ENCODE measurements at places on chromosomes 7 and 10. TPM values are rescaled to one million over a fixed set of nuclear protein-coding genes. Genes with fewer than 3 reads are reported as not detected.

ARMC3 gene
- total RNA-seq, result 56.6 TPM

PIK3AP1 gene
- 22.0 TPM for total RNA-seq

RELN gene
- 1.9 TPM for total RNA-seq

CFAP43 gene
- 121 TPM for total RNA-seq

DNA sequence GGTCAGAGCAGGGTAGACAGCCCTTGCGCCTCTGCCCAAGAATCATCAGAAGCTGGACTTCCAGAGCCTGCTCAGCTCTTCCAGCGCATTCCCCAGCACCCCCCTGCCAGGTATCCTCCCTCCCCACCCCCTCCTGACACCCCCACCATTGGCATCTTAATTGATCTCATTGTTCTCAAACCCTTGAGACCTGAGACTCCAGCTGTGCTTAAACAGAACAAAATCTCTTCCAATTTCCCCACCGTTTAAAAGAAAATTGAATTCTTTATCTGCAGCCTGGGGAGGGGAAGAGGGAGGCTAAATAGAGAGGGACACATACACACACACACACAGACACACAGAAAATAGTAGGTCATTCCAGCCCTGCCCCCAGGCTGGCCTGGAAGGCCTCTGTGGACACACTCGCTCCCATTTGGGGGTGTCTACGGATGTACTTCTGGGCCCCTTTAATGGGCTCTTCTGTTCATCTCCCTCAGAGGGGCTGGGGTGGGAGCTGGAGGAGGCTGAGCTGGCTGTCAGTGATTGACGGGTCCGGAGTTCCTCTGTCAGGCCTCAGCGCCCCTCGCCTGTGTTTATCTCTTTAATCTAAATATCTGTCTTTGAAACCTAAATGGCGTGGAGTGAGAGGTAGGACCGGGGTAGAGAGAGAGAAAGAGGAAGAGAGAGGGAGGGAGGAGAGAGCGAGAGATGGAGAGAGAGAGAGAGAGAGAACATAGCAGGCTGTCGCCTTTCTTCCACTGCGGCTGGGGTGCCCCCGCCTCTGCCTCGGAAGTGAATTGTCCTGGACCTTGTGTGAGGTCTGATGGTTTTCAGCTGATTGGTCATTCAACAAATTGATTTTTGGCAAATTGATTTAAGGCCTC is 61.7 kb downstream of the C10orf105 start:
- DNase-seq, result no peak

DNA sequence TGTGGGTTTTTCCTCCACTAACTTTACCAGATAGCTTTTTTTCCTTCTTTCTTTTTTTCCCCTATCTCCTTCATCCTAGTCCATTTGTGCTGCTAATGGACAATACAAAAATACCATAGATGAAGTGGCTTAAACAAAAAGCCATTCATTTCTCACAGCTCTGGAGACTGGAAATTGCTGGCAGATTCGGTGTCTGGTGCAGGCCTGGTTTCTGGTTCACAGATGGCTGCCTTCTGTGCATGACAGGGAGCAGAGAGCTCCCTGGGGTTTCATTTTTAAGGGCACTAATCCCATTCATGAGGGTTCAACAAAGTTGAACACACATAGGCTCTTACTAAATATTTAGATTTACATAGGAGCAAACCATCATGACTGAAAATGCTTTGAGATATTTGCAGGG is 467.4 kb downstream of the TYW1 start:
- no peak for DNase-seq

DNA sequence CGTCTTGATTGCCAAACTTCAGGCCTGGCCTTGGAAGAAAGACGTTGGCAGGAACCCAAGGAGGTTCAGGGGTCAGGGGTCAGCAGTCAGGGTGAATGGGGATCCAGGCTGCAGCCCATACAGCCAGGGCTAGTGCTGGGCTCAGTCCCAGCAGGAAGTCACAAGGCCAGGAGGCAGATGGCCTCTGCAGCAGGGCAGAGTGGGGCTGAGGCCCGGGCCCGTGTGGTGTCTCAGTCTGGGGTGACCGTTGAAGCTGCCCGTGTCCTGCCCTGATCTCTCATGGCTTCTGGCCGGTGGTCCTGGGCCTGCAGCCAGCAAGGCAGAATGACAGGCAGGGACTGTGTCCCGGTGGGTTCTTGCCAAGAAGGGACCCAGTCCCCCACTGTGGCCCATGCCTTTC is 26.6 kb upstream of the PURB start:
- DNase-seq, result no peak

DNA sequence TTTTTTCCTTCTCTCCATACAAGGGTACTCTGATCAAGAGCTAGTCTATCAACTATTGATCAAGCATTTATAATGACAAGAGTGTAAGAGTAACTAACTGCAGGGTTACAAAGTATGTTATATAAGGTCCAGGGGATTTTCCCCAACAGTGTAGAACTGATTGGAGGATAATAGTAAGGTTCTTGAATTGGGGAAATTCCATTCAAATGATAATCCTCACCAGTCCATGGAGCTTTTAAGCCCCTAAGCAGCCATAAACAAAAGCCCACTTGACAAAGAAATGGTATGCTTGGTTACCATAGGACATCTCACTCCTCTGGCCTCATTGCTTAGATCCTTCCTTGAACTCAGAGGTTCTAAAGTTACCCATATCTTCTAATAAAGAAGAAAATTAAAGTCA is 8.2 kb downstream of the YME1L1 start:
- no peak for DNase-seq

DNA sequence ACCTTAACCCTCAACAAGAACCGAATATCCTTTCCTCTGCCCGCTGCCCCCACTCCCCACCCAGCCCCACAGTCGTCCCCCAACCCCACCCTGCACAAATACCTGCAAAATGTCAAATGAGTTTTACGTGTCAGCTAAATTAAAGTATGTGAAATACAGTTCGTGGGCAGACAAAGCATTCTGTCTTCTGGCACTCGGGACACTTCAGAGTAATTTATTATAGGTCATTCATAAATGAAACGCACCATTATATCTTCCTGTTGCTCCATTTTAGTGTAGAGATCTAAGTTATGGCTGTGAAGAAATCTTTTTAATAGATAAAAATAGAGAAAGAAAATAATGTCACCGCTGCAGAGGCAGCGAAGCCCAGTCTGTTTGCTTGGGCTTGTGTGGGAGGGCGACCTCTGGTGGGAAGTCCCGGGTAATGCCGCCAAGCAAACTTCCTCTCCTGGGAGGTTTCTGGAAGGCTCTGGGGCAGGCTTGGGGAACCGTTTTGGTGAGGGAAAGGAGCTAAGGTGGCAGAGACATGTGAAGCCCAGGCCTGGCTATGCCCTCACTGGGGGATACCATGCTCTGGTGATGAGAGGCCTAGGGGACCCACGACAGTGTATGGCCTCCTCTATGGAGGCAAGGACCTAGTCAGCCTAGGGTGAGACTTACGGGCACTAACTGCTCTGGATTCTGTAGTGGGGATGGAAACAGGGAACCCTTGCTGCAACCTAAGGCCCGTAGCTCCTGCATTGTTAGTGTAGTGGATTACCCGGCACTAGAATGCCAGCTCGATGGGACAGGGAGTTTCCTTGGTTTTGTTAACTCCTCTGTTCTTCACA is 604.9 kb downstream of the LRMDA start:
- no peak for DNase-seq

DNA sequence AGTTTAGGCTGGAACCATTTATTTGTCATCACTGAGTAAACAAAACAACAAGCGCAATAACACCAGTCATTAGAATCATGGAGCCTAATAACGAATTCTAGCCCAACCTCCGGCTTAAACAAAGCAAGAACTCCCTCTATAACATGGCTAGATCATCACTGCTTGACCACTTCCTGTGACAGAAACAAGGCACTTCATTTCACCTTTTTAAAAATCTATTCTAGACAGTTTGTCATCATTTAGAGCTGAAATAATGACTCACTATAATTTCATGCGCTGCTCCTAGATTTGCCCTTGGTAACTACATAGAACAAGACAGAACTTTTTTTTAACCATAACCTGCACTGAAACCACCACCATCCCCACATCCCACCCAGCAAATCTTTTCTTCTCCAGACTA is 81.3 kb downstream of the OSBPL3 start:
- no peak for DNase-seq

DNA sequence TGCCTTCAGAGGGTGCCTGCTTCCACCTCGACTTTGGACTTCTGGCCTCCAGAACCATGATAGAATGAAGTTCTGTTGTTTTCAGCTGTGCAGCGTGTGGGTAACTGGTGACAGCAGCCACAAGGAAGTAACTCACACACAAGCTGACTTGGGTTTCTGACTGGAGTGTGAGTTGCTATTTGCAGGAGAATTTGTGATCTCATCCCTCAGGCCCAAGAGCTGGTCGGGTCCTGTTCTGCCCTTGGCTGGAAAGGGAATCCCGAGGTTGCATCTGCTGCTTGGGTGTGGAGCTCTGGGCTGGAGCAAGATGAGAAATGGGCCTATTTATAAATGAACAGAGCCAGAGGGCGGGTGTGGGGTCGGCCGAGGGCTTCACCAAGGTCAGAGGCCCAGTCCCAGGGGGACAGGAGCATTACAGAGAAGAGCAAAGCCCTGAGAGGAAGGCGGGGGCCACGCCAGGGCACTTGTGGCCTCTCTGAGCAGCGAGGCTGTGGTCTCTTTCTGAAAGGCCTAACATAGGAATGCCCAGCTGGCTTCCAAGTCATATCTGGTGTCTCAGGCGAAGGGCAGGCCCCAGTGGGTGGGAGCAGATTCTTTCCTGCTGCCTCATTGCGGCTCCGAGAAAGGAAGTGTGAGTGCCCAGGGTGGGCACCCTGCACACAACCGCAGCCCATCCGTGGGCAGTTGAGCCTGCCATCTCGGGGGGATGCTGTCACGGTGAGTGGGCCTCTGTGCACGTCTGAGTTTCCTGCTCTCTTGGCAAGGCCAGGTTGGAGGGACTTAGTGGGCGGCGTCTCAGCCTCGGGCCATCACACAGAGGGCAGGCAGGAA is 26.5 kb upstream of the C10orf71 start:
- peak; percentile 50 for DNase-seq

- peak; percentile 46 for DNase-seq
These were observed 35.8 kb downstream of the GPER1 start for GRCh38 chr7:1123715-1124114.

DNA sequence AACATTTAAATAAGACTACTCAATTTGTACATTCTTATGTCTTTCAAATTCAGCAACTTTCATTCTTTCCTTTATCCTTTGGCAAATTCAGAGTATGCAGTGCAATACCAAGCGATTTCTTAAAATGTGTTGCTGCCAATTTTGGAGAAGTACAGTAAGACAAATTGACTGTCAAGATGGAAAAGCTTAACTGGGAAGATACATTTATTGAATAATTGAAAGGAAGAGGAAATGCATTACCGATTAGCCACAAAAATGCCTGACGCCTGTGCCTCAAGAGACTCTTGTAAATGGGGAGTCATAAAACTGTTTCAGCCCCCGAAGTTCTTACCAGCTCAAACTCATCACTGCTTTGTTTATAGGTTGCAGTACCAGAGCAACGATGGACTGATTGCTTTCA is 373.3 kb upstream of the GALNT17 start:
- DNase-seq, result no peak

All from upper lobe of left lung (tissue), 6 donors.